ENCODE measurements at places on chromosomes 3 and 15.

GRCh38 chr3:87710511-87710910, 348.3 kb downstream of the CGGBP1 start:
- DNase-seq = no peak

DNA sequence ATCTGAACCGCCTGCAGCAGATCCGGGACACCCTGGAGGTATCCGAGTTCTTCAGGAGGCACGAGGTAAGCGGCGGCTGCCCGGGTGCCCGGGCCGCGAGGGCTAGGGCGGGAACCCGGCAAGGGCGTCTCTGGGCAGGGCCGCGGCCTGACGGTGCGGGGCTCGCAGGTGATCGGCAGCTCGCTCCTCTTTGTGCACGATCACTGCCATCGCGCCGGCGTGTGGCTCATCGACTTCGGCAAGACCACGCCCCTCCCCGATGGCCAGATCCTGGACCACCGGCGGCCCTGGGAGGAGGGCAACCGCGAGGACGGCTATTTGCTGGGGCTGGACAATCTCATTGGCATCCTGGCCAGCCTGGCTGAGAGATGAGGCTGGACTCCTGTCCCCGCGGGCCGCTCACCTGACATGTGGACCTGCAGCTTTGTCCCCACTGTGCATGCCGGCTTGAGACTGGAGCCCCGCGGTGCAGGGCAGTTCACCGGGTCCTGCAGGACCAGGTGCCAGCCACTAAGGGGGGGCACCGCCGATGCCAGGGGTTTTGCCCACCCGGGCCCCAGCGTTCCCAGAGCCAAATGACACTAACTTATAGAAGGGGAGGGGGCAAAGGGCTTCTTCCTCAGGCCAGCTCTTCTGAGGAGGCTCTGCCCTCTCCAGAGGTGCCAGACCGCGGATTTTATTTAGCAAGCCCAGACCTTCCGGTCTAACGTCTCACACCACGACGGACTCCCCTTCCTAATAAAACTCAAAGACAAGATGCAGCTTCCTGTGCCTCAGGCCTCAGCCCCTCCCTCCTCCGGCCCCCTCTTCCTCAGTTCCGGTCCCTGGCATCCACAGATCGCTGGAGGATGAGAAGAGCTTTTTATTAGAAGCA, 9.4 kb downstream of the ITPKA start:
- DNase-seq = no peak

DNA sequence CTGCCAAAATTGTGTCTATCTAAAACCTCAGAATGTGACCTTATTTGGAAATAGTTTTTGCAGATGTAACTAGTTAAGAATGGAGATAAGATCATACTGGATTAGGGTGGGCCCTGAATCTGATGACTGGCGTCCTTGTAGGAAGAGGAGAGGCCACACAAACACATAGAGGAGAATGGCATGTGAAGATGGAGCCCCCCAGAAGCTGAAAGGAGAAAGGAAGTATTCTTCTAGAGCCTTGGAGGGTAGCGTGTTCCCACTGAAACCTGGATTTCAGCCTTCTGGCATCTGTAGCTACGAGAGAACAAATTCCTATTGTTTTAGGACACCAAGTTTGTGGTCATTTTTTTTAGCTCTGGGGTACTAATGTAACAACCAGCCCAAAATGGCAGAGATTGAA, 423.0 kb upstream of the TPM1 start:
- no peak for DNase-seq

DNA sequence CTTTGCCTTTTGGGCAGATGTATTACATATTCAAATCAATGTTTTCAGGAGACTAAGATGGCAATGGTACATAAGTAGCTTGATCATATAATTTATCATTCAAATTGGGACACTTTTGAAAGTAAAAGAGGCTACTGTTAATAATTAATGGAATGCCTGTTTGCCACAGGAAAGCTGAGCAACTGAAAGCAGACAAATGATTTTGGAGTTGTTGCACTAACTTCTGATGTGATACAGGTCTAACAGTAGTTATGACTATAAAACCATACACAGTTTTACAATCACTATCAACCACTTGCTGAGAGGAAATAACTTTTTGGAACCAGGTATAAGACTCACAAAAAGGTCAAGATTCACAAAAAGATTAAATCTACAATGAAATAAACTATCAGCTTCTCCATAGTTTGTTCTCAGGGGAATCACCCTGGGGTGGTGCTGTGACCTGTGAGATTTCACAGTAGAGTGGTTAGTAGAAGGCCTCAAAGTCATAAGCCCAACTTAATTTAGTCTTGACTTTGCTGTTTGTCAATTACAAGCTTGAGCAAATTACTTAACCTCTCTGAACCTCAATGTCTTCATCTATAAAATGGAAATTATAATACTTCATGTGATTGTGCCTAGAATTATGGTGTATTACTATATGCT, 42.7 kb downstream of the HHLA2 start:
- DNase-seq = no peak

DNA sequence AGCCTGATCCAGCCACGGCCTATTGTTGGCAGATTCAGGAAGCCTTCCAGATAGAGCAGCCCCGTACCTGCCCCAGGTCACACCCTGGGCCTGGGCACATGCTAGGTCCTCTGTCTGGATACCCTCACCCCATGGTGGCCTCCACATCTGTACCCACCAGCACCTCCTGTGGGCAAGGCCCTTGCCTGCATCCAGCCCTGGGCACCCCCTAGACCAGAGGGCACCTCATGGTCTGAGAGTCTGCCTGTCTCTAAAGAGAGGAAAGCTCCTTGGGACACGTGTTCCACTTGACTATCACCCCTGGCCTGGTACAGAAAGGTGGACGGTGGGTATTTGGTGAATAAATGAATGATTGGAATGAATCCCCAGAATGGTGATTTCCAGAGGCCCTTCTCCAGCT, 8.9 kb upstream of the COMMD4 start:
- no peak for DNase-seq

GRCh38 chr15:73258271-73259108, 110.3 kb downstream of the HCN4 start:
- no peak for DNase-seq

- DNase-seq = no peak
Observed at GRCh38 chr3:14925729-14926591, 21.4 kb upstream of the NR2C2 start.

GRCh38 chr15:63111481-63111880, 10.2 kb upstream of the LACTB start:
- no peak for DNase-seq

DNA sequence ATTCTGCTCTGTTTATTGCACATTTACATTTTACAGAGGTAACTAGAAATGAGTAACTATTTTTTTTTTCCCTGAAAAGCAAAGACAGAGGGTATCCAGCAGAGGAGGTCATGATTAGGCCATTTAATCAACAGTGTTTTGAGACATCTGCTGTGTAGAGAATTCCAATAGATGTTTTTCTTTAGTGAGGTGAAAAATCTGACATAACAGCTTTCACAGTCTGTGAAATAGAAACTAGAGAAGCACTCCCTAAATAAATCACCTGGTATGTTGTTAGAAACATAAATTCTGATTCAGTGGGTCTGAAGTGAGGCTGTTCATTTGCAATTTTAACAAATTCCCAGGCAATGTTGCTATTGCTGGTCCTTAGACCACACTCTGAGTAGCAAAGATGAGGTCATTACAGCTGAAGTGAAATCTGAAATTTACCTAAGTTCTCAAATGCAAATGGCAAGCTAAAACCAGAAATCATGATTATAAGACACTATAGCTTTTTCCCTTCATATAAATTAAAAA, 329.2 kb upstream of the LRRC3B start:
- no peak for DNase-seq

DNA sequence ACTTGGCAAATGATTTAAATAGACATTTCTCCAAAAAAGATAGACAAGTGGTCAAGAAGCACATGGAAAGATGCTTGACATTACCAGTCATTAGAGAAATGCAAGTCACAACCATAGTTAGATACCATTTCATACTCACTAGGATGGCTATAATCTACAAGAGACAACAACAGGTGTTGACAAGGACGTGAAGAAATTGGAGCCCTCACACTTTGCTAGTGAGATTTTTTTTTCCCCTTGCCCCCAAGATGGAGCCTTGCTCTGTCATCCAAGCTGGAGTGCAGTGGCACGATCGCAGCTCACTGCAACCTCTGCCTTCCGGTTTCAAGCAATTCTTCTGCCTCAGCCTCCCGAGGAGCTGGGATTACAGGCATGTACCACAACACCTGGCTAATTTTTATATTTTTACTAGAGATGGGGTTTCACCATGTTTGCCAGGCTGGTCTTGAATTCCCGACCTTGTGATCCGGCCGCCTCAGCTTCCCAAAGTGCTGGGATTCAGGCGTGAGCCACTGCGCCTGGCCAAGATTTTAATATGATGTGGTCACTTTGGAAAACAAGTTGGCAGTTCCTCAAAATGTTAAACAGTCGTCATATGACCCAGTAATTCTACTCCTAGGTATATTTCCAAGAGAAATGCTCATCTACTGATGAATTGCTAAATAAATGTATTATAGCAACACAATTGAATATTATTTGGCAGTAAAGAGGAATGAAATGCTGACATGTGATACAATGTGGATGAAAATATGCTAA, 103.3 kb downstream of the ATG7 start:
- no peak for DNase-seq

DNA sequence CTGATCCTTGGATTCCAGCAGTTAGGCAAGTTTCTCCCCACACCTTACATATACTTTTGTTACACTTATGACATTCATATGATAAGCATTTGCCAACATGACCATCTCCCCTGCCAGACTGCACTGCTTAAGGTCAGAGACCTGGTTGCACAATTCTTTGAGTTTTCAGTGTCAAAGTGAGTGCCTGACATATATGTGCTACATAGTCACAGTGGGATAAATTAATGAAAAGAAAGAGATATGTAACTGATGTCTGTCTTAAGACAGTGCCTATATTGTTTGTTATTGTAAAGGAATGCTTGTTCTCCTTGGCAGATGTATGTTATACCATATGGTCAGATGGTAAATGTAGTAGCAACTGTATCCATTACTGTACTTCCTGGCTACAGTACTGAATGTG, 3.5 kb upstream of the DCUN1D1 start:
- no peak for DNase-seq

DNA sequence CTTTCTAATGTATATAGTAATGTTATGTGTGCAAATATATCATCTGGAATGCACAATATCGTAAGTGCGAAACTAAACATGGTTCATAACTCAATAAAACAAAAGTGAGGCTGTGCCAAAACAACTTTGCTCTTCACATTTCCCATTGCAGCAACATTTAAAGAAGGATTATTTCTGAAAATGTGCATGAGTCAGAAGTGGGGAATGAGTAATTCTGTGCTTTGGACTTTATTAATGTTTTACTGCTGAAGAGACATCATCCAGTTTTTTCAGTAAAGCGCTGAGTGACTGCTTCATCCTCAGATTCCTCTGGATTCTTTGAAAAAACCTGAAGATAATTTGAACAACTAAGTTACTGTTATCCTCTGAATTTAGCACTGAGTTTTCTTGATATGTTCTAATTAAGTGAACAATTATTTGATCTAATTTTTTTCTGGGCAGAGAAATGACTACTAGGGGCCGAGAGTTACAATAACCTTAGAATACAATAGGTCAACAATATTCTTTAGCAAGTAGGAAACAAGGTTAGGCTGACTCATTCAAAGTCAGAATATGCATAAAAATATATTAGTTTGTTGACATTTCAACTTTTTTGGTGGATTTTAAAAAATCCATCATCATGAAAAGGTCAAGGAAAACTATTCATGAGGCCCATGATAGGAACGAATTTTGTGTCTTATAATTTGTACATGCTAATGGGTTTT, 20.0 kb upstream of the PLCL2 start:
- DNase-seq = no peak

GRCh38 chr3:187101184-187102072, 37.9 kb downstream of the RPL39L start:
- DNase-seq = no peak

DNA sequence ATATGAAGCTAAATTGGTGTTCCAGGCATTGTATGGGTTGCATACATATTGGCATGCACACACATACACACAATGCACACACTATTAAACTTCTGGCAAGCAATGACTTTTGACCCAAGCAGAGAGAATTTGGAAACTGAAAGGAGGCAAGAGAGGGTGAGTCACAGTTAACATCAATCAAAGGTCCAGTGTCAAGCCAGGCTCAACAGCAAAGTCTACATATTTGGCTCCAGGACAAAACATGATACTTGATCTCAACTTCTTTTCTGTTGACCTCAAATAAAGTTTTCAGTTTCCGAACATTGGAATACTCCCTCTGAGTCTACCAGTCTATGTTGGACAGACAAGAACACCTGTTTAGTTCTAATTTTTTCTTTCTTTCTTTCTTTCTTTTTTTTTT, 28.3 kb downstream of the IL12A start:
- no peak for DNase-seq

GRCh38 chr3:81676706-81677456, 84.6 kb downstream of the GBE1 start:
- DNase-seq = no peak

- DNase-seq = no peak
Observed at GRCh38 chr3:55327131-55327920, 159.8 kb downstream of the WNT5A start.

- DNase-seq = no peak
Observed at GRCh38 chr3:69011096-69011730, 2.3 kb downstream of the EOGT start.

DNA sequence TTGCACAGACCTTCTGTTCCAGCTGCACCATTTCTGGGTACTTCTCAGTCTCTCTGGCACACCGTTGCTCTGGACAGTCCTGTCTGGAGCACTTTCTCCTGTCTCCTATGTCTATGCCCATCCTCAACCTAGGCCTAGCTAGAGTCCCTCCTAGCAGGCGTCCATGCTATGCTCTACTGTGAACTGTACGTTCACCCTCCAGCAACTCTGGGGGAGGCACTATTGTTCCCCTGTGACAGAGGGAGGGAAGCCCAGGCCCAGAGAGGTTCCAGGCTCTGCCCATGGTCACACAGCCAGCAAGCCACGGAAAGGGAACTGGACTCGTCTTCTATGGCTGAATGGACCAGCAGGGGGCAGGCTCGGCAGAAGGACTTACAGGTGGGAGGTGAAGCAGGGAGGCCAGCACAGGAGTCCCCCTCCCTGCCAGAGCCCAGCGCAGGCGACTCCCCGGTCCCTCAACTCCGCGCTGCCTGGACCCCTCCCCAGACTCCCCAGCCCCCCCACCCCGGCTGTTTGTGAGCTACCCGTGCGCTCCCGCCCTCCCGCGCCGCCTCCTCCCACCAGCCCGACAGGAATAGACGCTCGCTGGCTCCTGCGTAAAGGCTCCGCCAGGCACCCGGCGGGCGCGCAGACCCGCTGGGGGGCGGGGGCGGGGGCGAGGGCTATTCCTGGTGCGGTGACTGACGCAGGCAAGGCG, 1.7 kb upstream of the LINGO1 start:
- DNase-seq = no peak
